ENCODE measurements at places on chromosomes 5 and 9.

DNA sequence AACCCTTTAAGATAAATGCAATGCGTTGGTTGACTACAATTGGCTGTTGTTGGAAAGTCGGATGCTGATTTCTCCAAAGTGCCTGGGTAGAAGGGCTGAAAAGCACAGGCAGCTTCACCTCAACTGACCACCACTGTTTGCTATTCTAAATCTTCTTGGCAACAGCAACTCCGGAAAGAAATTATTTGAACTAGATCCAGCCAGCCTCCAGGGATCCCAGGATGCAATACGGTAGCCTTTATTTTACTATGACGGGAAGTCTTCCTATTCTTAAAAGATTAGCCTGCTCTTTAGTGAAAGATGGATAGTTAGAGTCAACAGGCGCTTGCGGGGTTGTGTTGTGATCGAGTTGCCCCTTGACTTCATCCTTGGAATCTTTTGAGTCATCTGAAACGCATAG, 78.6 kb upstream of the KLF9 start:
- DNase-seq = no peak

- no peak for DNase-seq
Observed at GRCh38 chr9:92158097-92158601, 42.9 kb upstream of the SPTLC1 start.

GRCh38 chr9:37925786-37926736, 22.1 kb upstream of the SLC25A51 start:
- no peak for DNase-seq

GRCh38 chr5:16918156-16918555, 17.9 kb downstream of the MYO10 start:
- no peak for DNase-seq
